ENCODE measurements at places on chromosomes 2 and 18. TPM values are rescaled to one million over a fixed set of nuclear protein-coding genes. Genes with fewer than 3 reads are reported as not detected.

DNA sequence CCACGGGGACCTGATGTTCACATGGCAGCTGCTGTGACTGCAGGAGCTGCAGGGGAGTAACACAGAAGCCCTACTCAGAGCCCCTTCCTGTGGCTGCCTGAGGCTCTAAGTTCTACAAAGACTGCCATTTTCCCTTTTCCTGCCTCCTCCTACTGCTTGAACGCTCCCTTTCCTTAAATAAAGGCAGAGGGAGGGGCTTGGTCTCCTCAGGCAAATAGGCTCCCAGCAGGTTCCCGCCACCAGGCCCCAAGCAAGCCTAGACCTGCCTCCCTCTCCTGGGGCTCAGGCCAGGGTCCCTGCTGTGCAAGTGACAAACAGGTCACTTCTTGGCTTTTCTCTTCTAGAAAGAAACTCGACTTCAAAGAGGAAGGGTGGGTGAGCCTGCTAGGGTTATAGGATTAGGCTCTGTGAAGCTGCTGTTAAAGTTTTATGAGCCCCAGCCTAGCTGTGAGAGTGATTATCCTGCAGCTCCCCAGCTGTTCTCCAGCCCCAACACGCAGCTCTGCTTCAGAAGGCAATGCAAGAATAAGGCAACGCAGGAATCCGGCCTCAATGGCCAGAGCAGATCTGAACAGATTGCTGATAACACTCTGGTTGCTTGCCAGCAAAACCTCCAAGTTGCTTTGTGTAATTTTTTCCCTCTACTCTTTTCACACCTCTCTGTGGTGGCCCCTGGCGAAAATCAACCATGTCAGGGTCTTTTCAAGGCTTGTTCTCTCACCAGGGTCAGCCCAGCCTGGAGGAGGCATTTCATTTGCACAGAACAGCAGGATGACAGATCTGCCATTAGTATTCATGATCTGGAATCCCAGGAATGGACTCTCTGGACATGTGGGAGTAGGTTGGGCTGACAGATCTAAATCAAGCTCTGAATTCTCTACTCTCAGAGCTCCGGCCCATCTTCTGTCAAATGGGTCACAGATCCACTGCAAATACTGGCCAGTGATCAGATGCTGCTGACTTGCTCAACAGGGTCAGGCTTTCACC is 71.3 kb downstream of the MRO start:
- DNase-seq: no peak
- no peaks in the 10 kb centered on the region for H3K27me3 ChIP-seq
- H3K36me3 ChIP-seq: no peaks in the 10 kb centered on the region
- no peak overlapping the region for H3K4me3 ChIP-seq
- no peak overlapping the region for H3K27ac ChIP-seq

- no peaks in the 10 kb centered on the region for H3K27me3 ChIP-seq
- no peak overlapping the region for H3K27ac ChIP-seq
- H3K4me3 ChIP-seq: no peak overlapping the region
- no peak for DNase-seq
- H3K4me1 ChIP-seq: no peaks in the 10 kb centered on the region
- no peaks in the 10 kb centered on the region for H3K36me3 ChIP-seq
Observed at GRCh38 chr2:127348426-127349000, 39.3 kb downstream of the MAP3K2 start.

GRCh38 chr2:33298233-33298632 is 178.2 kb upstream of the RASGRP3 start:
- peaks cover 10% of the 10 kb centered on the region for H3K36me3 ChIP-seq
- H3K4me1 ChIP-seq: peaks cover 8% of the 10 kb centered on the region
- H3K27ac ChIP-seq: peak overlapping the region; percentile 1
- no peak for DNase-seq

DNA sequence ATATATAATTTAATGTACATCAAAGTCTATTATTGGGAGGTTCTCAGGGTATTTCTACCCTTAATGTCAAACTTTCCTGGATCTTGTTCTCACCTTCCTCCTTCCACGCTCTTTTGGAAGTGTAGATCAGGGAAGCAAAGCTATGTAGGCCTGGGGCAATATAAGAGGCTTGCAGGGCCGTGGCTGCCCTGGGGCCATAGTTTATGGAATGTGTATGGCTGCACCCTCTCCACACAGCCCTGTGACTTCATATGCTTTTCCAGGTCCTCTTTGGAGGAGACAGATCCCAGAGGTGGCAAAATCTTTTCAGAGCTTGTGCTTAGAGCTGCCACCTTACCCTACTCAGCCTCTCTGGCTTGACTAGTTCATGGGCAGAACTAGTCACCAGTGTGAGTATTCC is 82.9 kb downstream of the PLB1 start:
- H3K4me3 ChIP-seq: no peak overlapping the region
- H3K27me3 ChIP-seq: no peaks in the 10 kb centered on the region
- peaks cover 4% of the 10 kb centered on the region for H3K4me1 ChIP-seq
- H3K27ac ChIP-seq: no peak overlapping the region

DNA sequence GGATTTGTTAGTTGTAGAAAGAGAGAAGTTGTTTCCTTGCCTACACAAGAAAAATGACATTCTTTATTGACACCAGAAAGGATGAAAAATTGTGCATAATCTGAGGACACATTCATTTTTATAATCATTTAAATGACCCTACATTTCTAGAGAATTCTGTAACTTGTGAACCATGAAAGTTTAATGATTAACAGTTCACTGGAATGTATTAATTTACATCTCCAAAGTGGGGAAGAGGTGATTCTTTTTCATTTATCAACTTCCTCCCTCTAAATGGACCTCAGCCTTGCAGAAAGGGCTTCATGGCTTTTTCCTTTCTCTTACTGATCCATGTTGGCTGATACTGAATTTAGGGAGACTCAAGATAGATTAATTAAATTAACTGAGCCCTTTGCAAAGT is 565.2 kb upstream of the LINC00305 start:
- H3K4me1 ChIP-seq: no peaks in the 10 kb centered on the region
- H3K36me3 ChIP-seq: no peaks in the 10 kb centered on the region
- H3K4me3 ChIP-seq: no peak overlapping the region
- H3K27ac ChIP-seq: no peak overlapping the region

DNA sequence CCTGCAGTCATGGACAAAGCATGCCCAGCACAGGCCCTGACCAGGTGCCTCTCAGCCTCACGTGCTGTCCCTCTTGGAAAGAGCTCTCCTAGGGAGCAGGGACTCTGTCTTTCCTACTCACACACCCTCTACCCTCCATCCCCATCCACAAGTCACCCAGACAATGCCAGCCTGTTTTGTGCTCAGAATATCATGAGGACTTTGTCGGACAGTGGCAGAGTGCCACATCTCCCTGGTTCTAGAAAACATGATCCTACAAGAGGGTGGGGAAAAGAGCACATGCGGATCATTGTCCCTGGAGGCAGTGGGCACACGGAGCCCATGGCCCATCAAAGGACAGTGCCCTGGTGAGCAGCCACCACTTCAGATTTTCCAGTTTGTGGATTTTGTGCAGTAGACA is 3.7 kb upstream of the MAL start:
- H3K4me3 ChIP-seq: no peak overlapping the region
- DNase-seq: no peak
- peak overlapping the region; percentile 87 for H3K27ac ChIP-seq
- H3K4me1 ChIP-seq: peaks cover 44% of the 10 kb centered on the region
- H3K27me3 ChIP-seq: no peaks in the 10 kb centered on the region
- no peaks in the 10 kb centered on the region for H3K36me3 ChIP-seq

- H3K27ac ChIP-seq: peak overlapping the region; percentile 23
- H3K27me3 ChIP-seq: no peaks in the 10 kb centered on the region
- H3K4me1 ChIP-seq: peaks cover 25% of the 10 kb centered on the region
- H3K4me3 ChIP-seq: no peak overlapping the region
- no peak for DNase-seq
- no peaks in the 10 kb centered on the region for H3K36me3 ChIP-seq
Observed at GRCh38 chr2:30361751-30362394, 85.2 kb upstream of the LCLAT1 start.

- no peaks in the 10 kb centered on the region for H3K36me3 ChIP-seq
- peaks cover 44% of the 10 kb centered on the region for H3K4me1 ChIP-seq
- DNase-seq: no peak
Observed at GRCh38 chr2:237865623-237866041, 6.2 kb downstream of the RAMP1 start.

DNA sequence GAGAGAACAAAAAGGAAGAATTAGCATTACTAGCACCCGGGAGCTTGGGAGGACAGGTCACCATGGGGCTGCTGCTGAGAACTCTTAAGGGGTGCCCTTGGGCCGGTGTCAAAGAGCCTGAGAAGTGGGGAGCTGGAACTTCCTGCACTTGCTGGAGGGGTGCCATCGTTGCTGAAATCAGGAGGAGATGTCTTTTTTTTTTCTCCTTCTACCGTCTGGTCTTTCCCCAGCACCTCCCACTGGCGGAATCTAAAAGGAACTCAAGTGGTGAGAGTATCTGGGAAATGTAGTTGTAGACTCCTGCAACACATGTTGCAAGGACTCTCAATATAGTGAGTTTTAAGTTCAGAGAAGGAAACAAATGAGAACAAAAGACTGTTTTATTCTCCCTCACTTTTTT is 6.1 kb upstream of the AMMECR1L start:
- no peak overlapping the region for H3K4me3 ChIP-seq
- peaks cover 16% of the 10 kb centered on the region for H3K4me1 ChIP-seq
- H3K36me3 ChIP-seq: no peaks in the 10 kb centered on the region
- no peak for DNase-seq
- H3K27me3 ChIP-seq: no peaks in the 10 kb centered on the region
- no peak overlapping the region for H3K27ac ChIP-seq

DNA sequence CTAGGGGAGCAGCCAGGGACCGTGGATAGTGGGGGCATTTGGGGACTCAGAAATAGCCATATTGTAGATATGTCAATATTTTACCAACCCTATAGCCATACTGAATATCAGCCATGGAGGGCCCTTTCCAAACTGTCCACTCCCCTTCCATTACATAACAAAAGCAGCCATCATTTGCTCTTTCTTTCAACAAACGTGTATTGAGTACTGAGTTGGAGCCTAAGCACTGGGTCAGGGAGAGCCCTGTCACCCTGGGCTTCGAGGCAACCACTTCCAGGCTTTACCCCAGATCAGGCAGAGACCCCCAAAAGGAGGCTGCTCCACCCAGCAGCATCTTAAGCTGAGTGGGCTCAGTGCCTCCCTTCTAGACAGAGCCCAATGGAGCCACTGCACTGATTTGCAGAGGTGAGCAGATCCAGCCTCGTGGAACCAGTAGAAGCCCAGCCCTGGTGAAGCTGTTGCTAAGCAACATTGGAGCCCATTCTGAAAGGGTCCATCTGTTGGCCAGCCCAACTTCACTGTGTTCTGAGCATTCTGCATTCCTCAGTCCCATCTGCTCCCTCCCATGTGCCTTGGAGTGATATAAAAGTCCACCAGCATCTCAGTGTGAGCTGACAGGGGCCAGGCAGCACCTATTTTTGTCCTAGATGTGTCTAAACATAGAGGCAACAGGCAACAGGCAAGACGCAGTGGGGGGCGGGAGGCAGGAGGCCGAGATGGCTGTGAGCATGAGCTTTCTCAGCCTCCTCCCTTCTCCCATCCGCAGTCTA is 112.1 kb downstream of the PLB1 start:
- H3K27me3 ChIP-seq: no peaks in the 10 kb centered on the region
- no peaks in the 10 kb centered on the region for H3K36me3 ChIP-seq
- no peak for DNase-seq

- H3K4me1 ChIP-seq: no peaks in the 10 kb centered on the region
- H3K27me3 ChIP-seq: no peaks in the 10 kb centered on the region
- no peak for DNase-seq
- H3K36me3 ChIP-seq: no peaks in the 10 kb centered on the region
- no peak overlapping the region for H3K27ac ChIP-seq
Observed at GRCh38 chr18:49639643-49640391, 78.0 kb downstream of the LIPG start.

GRCh38 chr18:43396266-43396665 is 119.0 kb upstream of the SYT4 start:
- no peak overlapping the region for H3K4me3 ChIP-seq
- DNase-seq: no peak
- no peaks in the 10 kb centered on the region for H3K36me3 ChIP-seq
- H3K4me1 ChIP-seq: no peaks in the 10 kb centered on the region

DNA sequence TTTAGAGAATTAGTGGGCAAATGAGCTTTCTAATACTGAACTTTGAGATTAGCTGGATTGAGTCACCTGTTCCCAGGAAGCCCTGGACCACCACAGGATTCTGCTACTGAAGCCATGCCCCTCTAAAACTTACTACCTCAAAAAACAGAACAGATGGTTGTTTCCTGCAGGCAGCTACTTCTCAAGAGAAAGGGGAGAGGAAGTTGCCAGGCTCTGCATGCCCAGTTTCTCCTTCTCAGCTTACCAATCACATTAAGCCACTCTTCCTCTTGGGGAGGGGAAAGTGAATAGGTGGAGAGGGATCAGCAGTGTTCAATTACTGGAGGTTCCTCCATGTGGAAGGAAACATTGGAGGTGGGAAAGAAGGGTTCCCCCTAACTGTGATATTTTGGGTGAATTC is 24.9 kb upstream of the C1GALT1C1L start:
- no peak overlapping the region for H3K27ac ChIP-seq
- no peaks in the 10 kb centered on the region for H3K27me3 ChIP-seq
- H3K4me1 ChIP-seq: no peaks in the 10 kb centered on the region
- no peak for DNase-seq
- H3K4me3 ChIP-seq: no peak overlapping the region

GRCh38 chr2:209702775-209703174 is 68.9 kb upstream of the UNC80 start:
- H3K27ac ChIP-seq: no peak overlapping the region
- no peaks in the 10 kb centered on the region for H3K36me3 ChIP-seq
- no peak for DNase-seq
- H3K4me1 ChIP-seq: no peaks in the 10 kb centered on the region
- H3K4me3 ChIP-seq: no peak overlapping the region
- H3K27me3 ChIP-seq: no peaks in the 10 kb centered on the region

DNA sequence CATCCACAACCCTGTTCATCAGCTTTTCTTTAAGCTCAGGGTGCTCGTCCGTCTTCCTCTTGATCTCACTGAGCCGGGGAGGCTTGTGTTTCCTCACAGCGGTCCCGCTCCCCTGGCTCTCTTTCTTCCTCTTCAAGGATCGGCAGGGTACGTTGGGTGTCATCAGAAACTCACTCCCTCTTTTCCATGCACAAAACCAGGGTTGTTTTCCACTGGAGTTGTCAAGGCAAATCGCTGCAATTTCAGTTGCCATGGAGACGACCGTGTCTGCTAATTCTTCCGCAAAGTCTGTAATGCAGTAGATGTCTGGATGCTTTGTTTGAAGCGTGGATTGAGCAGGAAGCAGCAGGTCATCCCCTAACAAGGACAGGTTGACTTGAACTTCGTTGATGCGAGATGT is 146.4 kb downstream of the DAW1 start:
- no peaks in the 10 kb centered on the region for H3K36me3 ChIP-seq
- H3K27me3 ChIP-seq: no peaks in the 10 kb centered on the region
- no peak overlapping the region for H3K27ac ChIP-seq
- DNase-seq: no peak

The ALLC gene
- total RNA-seq: not detected

The ALK gene
- total RNA-seq: 0.19 TPM

The CCDC74B gene
- 0.76 TPM for total RNA-seq

The GTF2A1L gene
- total RNA-seq: 0.22 TPM

The CRYBA2 gene
- total RNA-seq: not detected

The OTOS gene
- not detected for total RNA-seq

The SOX11 gene
- not detected for total RNA-seq

The SULT6B1 gene
- total RNA-seq: not detected

The ZSWIM2 gene
- not detected for total RNA-seq

The VWA3B gene
- not detected for total RNA-seq

All from esophagus squamous epithelium (tissue), 5 donors.